ENCODE measurements at places on chromosomes 1 and 21. TPM values are rescaled to one million over a fixed set of nuclear protein-coding genes. Genes with fewer than 3 reads are reported as not detected.

Gene OR2T11
- total RNA-seq: not detected

Gene CCDC17
- total RNA-seq: 0.52 TPM

DNA sequence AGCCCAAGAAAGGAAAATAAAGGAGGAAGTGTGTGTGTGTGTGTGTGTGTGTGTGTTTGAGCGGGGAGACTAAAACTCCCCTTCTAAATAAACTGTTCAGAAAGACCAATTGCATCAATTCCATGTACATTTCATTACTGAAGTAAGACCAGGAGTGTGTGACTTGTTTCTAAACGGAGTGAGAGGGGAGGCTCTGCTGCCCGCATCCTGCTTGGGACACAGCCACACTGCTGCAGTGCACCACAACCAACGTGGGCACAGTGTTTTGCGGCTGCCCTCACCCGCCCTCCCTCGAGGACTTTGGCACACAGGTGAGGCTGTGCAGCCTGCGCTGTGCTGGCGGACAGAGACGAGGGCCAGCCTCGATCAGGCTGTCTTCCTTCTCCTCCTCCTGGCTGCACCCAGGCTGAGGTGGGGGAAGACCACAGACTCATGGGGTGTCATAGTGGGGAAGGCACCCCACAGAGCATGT is 31.0 kb upstream of the H6PD start:
- no peak for DNase-seq

DNA sequence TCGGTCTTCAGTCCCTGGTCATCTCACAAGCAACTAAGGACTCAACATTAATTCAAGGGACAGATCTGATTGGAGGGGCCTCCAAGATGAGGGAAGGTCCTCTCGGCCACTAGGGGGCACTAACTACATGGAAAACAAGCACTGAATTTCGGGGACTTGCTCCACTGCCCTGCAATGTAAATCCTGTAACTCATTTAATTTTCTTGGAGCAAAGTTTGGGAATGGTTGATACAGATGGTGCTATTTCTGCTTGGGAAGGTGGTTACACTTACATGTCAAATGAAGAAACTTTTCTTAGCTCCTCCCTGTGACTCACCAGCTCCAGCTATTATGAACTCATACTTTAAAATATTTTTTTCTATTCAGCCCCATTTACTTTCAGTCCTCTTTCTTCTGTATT is 97.4 kb upstream of the KCNJ15 start:
- peak; percentile 77 for DNase-seq

DNA sequence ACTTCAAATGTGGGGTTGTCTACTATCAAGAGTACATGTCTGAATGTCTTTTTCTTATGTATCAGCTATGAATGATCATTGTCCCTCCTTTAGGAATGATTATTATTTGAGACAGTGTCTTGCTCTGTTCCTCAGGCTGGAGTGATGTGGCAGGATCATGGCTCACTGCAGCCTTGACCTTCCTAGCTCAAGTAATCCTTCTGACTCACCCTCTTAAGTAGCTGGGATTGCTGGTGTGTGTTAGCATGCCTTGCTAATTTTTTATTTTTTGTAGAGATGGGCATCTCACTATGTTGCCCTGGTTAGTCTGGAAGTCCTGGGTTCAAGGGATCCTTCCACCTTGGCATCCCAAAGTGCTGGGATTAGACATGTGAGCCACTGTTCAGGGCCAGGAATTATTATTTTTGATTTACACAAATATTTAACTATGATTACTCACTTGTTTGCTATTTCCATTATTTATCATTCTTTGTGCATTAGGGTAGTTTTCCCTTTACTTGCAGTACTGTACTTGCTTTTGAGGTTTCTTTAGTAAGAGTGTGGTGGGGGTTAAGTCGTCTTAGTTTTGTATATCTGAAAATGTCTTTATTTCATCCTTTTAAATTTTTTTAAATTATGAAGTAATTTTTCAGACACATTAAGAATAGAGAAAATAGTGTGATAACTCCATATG is 12.8 kb downstream of the S100A7 start:
- peak; percentile 38 for DNase-seq

Measured in renal cortical epithelial cell (primary cell).